NAMALWA (cell line): ENCODE measurements at places on chromosomes 16 and 17.

GRCh38 chr16:84648595-84649510, 542 bp downstream of the KLHL36 start:
- DNase-seq: peak; percentile 20

GRCh38 chr16:73308771-73309170, 260.8 kb upstream of the ZFHX3 start:
- DNase-seq: no peak

DNA sequence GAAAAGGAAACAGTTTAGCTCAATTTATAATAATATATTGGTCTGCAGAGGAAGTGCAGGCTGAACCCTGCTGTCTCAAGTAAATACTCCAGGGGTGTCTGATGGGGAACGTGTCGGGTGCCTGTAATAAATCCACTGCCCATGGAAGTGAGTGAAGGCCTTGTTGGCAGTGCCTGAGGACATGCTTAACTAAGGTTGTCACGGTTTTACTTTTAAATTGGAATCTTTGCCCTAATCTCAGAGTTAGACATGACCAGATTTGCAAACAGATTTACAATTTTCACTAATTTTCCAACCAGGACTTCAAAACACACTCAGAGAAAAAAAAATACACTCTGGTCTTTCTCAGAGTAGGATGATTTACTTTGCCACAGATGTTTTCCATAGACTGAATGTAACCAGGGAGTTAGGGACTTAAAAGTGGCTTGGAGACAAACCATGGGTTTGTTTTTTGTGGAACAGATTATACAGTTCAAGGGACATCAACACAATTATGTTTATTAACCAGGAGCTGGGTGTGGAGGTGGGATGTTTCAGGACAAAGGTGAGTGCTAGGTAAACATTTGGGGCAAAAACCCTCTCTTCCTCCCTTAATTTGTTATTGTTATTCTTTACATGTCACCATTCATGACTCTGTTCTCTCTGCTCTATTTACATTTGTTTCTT, 144.5 kb downstream of the FTO start:
- DNase-seq: no peak

DNA sequence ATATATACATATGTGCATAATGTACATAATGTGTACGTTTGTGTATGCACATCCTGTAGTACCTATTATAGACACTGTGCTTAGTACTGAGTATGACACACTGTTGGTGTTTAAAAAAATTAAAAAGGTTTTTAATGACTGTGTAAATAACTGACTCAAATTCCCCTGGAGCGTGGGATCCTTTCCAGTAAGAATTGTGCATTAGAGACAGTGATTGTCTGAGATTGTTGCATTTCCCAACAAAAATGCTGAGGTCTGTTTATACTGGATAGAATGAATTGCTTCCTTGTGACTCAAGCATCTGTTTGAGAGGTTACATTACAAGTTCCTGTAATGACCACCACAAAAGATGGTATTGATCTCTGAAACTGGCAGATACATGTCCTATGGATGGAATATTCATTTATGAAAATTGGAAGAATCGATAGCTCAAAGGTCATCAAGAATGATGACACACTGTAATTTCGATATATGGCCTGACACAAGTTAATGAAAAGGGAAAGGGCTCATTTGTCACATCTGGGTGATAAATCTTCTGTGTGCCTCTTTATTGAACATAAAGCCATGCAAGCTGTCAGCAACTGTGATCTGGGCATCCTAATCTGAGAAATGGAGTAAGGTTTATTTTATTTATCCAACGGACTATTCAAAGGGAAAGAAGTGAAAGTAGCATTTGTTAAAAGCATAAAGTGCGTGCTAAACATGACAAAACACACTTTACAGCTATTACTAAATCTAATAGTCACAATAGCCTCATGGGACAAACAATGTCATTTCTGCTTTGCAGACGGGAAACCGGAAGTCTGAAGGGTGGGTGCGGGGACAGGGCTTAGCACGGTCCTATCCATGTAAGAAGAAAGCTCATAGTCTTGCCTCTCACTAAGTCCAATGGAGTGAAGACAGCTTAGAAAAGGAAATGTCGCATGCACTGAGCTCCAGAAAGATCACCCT, 228.8 kb downstream of the CDH11 start:
- DNase-seq: no peak

DNA sequence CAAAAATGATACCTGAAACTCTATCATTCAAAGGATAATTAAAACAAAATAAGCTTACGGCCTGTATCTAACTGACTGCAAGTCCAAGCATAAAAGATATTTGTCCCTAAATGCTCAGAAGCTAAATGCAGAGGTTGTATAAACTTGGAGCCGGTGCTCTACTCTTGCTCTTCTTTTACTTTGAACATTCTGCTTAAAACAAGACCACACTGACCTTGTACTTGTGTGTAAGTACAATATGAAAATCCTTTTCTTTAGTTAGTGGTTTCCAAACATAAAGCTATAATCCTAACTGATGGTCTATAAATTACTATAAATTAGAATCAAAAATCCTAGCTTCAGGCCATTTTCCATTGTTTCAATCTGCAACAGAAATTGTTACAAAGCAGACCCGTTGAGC, 74.6 kb downstream of the SPAG9 start:
- no peak for DNase-seq

- DNase-seq: no peak
Measured at GRCh38 chr16:58931436-58931835, 197.3 kb upstream of the GOT2 start.

DNA sequence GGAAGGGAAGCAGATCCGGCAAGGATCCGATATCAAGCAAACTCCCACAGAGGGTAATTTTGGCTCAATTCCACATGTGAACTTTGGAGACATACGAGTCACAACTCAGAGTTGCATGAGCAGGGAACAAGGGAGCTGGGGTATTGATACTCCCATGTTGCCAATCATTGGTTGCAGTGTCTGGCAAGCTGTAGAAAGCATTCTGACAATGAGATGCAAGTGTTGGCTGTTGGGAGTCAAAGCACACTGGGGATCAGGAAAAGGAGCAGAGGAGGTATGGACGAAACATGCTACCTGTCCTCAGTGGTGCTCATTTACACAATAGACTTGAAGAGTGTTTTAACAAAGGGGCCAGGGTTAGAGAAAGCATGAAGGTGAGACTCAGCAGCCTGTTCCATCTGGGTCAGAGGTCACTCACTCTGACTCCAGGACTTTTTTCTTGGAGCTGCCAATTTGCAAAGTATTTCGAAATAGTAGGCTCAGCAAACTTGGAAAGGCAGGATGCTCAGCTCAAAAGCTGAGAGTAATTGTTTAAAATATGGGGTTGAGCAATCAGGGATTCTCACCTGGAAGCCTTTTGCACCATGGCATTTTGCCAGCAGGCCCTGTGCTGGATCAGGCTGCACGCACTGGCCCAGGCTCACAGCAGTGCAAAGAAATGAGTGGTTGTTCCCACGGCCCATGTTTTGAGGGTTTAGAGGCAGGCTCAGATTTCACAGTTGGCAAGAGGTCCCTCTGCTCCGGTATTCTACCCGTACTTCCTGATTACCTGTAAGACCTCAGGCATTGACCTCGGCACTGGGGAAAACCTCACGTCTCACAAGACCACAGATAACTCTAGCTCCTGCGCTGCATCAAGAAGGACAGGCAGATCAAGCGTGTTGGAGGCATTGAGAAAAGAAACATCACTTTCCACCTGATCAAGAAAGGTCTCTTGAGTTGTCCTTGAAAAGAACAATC, 17.6 kb upstream of the NKD1 start:
- DNase-seq: no peak

GRCh38 chr16:73190256-73190655, 142.3 kb upstream of the ZFHX3 start:
- DNase-seq: no peak

GRCh38 chr16:88848557-88848956, 8.2 kb downstream of the GALNS start:
- DNase-seq: no peak

GRCh38 chr17:32256701-32257019, 9.0 kb upstream of the RHBDL3 start:
- DNase-seq: no peak

GRCh38 chr17:42519546-42520491, 16.2 kb upstream of the NAGLU start:
- DNase-seq: no peak

DNA sequence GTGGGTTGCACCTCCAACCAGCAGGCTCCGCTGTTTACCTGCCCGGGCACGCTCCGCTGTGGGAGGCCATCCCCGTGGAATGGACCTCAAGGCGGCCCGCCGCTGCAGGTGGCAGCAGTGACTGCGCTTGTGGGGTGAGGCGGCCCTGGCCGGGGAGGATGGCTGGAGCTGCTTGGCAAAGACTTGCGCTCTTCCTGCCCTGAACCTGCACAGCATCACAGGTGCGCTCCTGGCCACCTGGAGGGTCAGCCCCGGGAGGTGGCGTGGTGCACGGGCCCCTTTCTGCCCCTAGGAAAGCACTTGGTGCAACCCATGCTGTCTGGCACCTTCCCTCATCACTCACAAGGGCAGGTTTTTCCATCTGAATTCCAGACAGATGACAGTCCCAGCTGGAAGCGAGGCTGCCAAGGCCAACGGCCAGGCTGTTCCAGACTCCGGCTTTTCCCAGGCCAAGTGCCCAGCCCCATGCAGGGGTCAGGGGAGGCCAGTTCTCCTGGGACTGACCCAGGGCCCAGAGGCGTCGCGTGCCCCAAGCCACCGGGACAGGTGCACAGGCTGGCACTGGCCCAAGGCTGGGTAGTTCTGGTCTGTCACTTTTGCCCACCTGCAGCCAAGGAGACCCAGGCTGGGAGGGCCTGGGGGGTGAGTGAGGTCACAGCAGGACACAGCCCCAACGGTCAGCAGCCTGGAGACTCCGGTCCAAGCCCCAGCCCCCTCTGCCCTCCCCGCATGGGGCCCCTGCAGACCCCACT, 13.3 kb downstream of the UTS2R start:
- DNase-seq: no peak

- no peak for DNase-seq
Measured at GRCh38 chr16:19524356-19524615, 544 bp downstream of the CCP110 start.

GRCh38 chr17:48549281-48549630, 4.3 kb upstream of the HOXB2 start:
- no peak for DNase-seq

DNA sequence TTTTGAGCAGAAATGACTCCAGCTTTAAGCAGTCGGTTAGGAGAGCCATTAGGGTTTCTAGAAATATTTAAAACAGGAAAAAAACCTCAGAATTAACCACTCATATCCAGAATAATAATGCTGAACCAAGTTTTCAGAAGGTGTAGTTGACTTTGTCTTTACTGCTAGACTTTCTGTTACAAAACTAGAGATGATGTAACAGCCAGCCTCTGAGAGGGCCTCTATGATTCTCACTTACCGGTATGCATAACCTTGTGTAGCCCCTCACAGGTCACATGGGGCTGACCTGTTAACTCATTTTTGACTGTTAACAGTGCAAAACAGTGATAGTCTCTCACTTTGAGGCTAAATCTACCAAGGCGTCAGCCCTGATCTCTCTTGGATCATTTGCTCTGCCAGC, 74.3 kb downstream of the TEX14 start:
- DNase-seq: no peak

DNA sequence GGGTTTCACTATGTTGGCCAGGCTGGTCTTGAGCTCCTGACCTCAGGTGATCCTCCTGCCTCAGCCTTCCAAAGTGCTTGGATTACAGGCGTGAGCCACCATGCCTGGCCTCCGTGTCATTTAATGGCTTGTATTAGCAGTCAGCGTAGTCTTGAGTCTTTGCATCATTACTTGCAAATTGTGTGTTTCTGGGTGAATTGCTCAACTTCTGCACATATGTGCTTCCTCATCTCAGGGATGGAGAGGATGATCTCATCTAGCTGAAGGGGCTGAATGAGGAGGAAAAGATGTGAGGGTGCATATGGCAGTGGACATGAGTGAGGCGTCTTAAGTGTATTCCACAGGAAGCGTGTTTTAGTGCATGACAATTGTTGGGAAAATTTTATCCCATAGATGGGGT, 155.8 kb downstream of the SNX29 start:
- DNase-seq: no peak

GRCh38 chr16:12602811-12603698, 200.6 kb downstream of the CPPED1 start:
- no peak for DNase-seq

GRCh38 chr17:8985054-8985701, 19.7 kb upstream of the PIK3R5 start:
- DNase-seq: no peak

- DNase-seq: no peak
Measured at GRCh38 chr17:14355556-14355955, 54.7 kb downstream of the HS3ST3B1 start.

DNA sequence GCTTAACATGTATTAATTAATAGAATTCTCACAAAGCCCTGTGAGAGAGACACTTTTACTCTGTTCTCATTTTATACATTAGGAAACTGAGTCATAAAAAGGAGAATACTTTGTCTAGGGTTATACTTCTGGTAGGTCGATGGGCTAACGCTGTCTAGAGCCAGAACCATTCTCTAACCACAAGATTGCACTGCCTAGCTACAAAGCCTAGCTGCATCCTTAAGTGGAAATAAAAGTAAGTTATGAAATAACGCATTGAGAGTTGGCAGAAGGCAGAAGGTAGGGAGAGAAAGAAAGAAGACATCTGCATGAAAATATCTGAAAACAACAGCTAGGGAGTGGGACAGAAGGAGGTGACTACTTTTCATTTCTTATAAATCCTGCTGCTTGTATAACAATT, 33.2 kb downstream of the IRX6 start:
- DNase-seq: no peak

DNA sequence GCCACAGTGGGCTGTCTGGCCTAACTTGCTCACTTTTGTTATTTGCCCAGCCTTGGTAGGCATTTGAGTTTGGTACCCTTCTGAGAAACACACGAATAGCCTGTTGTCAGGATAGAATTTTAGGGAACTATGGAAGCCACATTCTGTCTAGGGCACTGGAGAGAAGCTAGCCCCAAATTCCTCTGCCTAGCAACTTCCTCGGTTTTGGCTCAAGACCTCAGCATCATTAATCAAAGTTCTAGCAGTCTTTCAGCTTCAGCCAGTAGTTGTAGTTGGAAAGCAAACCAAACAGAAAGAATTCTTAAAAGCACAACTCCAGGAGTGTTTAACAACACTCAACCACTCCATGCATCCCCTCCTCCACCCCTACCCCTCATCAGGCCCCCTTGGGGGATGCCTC, 572.1 kb upstream of the PSMD7 start:
- no peak for DNase-seq

DNA sequence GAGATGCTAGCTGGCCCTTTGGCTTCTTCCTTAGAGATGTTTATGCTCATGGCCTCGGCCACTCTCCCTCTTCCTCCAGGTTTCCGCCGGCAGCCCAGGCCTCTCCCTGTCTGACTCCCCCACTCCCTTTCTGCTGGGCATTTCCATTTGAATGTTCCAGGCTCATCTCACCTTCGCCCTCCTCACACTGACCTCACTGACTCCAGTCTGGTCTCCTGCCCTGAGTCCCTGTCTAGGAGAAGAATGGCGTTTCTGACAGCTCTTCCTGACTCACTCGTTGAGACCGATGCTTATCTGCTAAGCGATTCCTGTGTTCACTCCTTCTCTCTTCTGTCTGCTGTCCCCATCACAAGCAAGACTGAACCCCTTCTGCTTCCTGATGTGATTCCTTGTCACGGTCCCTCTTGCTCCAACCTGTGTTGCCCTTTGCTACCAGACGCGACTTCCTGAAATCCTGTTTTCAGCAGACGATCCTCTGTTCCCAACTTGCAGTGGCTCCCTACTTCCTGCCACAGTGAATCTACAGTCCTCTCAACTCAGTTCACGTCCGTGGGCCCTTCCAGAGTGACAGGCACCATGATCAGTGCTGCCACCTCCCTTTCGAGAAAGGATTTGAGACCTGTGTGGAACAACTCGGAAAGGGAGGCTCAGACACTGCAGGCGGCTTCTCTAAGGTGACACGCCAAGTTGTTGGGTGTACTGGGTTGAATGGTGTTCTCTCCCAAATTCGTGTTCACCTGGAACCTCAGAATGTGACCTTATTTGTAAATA, 176.4 kb downstream of the MSI2 start:
- no peak for DNase-seq
